ENCODE measurements at places on chromosomes 12 and 14.

GRCh38 chr14:103127861-103128598, 4.8 kb downstream of the TNFAIP2 start:
- DNase-seq: no peak

DNA sequence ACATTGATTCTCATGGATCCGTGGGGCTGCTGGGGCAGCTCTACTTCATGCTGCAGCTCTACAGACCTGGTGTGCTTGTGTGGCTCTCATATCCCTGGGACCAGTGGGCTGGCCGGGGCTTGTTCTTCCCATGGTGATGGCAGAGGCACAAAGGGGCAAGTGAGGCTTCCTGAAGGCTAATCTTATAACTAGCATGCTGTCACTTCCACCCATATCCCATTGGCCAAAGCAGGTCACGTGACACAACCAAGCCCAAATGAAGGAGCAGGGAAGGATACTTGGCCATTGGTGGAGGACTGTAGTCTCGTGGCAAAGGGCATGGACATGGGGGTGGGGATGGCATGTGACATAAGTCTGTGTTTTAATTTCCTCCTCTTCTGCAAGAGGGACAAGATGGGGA, 9.9 kb downstream of the PLBD2 start:
- no peak for DNase-seq

DNA sequence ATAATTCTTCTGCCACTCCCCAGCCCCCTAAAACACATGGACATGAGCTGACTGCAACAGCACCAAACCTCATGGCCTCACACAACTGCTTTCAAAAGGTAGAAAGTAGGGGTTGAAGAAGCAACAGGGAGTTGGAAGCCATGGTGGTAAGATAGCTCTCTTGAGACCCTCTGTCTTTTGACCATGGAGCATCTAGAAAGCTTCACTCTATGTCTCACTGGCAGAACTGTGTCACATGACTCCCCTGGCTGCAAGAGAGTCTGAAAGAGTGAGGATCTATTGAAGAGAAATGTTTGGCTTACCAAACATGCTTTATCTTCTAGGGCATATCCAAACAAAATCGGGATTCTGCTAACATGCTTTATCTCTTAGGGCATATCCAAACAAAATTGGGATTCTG, 142.9 kb upstream of the WSCD2 start:
- DNase-seq: no peak

DNA sequence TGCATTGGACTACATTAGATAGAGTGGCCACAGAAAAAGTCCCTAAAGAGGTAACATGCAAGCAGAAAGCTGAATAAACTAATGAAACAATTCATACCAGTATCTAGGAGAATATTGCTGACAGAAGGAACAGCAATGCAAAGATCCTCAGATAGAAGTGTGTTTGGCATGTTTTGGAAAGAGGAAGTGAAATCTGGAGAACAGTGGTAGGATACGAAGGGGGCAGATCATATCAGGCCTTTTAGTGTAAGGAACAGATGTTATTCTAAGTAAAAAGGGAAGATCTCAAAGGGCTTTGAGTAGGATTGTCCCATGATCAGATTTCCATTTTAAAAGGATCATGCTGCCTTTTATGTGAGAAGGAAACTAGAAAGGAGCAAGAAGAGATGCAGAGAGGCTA, 342.9 kb downstream of the PAWR start:
- DNase-seq: no peak

GRCh38 chr14:24794644-24795305, 160.8 kb upstream of the GZMB start:
- DNase-seq: no peak

DNA sequence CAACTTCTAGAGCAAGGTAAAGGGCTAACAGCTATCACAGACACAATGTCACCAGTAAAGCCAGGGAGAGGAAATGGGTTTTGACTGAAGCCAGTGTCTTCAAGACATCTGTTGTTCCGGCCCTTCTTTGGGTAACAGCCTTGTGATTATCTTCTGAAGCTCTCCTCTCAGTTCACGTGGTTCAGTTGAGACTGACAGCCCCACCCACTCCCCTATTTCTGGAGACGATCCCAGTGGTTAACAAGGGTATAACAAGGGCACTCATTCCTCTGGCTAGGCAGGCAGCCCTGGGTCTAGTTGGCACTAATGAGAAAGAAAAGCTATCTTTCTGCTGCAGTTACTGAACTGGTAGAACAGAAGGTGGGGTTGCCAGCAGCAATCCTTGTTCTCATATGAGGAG, 6.9 kb downstream of the GNPTAB start:
- peak; percentile 68 for DNase-seq

GRCh38 chr12:65695113-65695865, 129.0 kb upstream of the HMGA2 start:
- DNase-seq: no peak

- DNase-seq: no peak
Observed at GRCh38 chr14:91410771-91411536, 6.7 kb downstream of the CCDC88C start.

GRCh38 chr12:50057000-50057841, at the start of gene ASIC1:
ASIC1 (plus strand) TSS chr12:50057596; CDS start chr12:50058767, 1,171 bp downstream.
- no peak for DNase-seq

GRCh38 chr12:50620109-50620977, 115.6 kb downstream of the DIP2B start:
- DNase-seq: peak; percentile 12

GRCh38 chr12:115030017-115030416, 346.0 kb upstream of the TBX3 start:
- DNase-seq: no peak

DNA sequence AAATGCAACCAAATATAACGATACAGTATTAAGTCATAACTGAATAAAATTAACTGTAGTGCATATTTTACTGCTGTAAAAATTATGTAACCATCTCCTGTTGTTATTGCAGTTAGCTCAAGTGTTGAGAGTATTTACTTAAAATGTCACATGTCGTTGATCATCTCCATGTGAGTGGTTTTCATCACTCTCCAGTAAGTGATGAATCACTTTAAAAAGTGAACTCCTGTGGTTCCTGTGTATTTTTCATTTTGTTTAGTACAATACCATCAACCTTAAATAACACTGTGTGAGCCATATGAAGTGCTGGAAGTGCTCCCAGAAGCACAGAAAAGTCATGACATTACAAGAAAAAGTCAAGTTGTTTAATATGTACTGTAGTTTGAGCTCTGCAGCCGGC, 104.7 kb upstream of the SLCO1B1 start:
- no peak for DNase-seq

DNA sequence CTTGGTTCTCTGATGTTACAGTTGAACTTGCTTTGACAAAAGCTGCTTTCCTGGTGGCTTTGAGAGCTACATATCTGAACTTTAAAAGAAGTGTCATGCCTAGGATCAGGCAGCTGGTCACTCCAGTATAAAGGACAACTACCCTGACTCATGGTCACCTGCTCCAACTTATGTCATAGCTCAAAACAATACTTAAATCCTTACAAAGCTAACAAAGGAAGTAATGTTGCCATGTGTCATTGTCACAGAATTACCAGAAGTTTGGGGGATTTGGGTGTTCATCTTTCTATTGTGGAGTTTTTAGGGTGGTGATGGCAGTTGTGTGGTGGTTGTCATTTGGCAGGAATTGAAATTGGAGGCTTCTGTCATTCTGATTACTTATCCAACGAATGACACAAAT, 1.8 kb upstream of the TCP11L2 start:
- DNase-seq: no peak

DNA sequence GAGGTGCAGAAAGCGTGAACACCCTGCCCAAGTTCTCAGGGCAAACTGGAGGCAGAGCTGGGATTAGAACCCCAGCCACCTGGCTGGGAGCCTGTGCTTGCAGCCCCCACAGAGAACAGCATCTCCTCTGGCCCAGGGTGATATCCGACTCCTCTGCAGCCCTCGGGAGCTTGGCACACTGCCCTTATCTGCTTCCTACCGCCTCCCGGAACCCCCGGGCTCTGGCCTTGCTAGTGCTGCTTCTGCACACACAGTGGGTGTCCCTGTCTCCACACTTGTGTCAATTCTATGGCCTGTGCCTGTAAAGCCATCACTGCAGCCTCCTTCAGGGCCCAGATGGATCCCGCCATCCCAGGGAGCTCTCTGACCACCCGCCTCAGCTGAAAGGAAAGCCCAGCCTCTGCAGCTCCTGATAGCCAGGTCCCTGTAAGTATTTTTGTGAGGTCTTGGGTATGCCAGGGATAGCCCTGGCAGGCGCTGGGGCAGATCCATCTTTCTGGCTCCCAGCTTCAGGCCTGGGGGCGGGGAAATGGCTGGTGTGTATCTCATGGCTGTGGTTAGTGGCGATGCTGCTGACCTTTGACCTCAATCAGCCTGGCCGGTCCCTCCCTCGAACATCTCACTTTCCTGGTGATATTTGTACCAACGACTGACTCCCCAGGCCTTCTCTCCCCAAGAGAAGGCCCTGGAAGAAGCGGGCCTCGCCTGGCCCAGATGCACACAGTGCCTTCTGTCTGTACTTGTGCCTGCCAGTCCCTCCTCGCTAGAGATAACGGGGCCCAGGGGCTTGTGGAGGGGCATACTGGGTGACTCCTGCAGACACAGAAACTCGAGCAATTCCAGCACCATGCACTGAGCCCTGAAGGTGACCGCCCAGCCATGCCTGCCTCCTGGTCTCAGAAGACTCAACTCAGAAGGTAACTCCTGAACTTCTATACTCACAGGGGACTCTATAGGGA, 183.8 kb downstream of the CALM1 start:
- DNase-seq: peak; percentile 48

- no peak for DNase-seq
Observed at GRCh38 chr12:21476949-21477348, 24.5 kb downstream of the RECQL start.

DNA sequence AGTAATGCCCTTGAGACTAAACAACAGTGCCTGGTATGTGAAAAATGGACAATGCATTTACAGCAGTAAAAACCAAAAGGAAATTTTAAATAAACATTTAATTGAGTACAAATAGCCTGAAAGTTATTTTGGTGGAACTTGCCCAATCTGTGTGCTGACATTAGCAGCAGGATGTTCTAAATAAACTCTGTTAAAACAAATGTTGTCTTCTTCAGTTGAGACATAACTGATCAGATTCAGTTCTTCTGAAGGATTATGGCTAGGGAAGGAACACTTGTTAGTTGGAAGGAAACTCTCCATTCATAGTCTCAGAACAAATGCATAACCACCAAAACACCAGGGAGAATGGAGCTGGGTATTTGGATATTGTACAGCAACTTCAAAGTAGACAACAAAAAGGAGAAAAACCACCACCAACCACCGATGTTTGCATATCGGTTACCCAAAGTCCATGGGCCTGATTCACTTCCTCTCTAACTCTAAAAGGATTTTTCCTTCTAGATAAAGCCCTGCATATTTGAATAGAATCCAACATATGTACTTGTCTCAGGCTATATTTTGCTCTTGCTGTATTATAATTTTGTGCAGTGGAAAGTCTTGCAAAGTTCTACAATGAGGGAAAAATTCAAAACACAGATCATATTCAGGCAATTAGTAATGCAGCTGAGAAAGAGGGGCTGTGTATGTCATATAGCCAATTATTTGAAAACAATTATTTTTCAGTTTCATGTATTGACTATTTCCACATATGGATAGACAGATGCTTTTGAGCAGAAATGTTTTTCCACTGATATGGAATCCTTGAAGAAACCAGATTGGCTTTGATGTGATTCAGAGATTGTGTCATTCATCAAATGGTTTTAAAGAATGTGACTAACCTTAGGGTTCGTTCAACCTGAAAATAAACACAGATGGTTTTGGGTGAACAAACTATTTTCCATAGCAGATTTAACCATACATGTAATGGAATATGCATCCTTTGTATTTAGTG, 152.2 kb upstream of the BMP4 start:
- peak; percentile 77 for DNase-seq

GRCh38 chr14:100275214-100275613, 31.0 kb downstream of the SLC25A29 start:
- DNase-seq: no peak

GRCh38 chr14:74531467-74531866, 37.9 kb downstream of the ISCA2 start:
- DNase-seq: no peak

DNA sequence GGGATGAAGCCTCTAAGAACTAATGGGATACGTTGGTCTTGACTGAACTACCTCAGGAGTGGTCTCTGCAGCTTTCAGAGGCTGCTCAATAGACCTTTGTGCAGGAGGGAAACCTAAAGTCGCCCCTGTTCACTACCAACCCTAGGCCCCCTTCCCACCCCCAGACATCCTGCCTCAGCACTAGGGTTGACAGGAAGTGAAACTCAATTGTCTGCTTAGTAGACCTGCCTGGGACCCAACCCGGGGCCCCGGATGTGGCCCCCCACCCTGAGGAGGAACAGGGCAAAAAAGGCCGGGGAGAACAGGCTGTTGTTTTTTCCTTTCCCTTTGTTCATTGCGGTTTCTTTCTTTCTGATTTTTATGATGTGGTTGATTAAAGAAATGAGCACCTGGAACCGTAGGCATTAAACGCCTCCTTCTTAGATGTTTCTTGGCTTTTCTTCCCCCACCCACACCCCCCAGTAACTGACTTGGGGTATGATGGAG, 1.6 kb upstream of the DGKA start:
- DNase-seq: no peak

DNA sequence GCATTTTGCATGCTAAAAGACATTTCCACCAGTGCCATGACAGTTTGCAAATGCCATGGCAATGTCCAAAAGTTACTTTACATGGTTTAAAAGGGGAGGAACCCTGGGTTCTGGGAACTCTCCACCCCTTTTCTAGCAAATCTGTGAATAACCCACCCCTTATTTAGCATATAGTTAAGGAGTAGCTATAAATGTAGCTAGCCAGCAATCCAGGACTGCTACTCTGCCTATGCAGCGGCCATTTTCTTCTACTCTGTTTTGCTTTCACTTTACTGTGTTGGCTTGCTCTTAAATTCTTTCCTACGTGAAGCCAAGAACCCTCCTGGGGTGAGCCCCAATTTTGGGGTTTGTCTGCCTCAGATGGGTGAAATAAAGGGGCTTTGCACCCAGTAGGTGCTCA, 141.0 kb downstream of the PTPN11 start:
- no peak for DNase-seq

DNA sequence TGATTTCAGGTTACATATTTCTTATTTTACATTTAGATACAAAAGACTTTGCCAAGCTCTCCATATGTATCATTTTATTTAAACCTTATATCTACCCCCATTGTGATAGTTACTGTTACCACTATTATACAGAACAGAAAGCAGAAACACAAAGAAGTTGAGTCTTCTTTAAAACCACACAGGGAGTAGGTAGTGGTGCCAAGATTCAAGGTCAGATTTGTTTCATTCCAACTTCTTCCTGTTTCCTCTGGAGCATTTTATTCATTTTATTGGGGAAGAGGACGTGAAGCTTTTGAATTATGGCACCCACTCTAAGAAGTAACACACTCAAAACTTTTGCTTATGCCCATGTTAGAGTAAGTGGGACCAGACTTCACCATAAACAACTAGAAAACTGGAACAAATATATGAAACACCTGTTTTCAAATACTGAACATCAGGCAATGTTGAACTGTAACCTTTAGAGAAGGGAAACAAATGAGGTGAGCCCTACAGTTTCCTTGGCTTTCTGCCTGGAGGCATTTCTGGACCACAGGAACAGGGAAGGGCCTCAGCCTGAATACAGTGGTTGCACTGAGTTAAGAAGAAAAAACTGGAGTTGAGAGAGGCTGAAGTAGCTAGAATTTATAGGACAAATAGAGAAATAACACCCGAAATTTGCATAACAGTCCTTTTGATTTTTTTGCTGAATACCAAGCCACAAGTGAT, 160.4 kb upstream of the SSTR1 start:
- no peak for DNase-seq

All from NCI-H446 (cell line).